ENCODE measurements at places on chromosomes 6 and 20.
A peak's percentile ranks its signal among the peaks of the same experiment; 100 is the strongest.

DNA sequence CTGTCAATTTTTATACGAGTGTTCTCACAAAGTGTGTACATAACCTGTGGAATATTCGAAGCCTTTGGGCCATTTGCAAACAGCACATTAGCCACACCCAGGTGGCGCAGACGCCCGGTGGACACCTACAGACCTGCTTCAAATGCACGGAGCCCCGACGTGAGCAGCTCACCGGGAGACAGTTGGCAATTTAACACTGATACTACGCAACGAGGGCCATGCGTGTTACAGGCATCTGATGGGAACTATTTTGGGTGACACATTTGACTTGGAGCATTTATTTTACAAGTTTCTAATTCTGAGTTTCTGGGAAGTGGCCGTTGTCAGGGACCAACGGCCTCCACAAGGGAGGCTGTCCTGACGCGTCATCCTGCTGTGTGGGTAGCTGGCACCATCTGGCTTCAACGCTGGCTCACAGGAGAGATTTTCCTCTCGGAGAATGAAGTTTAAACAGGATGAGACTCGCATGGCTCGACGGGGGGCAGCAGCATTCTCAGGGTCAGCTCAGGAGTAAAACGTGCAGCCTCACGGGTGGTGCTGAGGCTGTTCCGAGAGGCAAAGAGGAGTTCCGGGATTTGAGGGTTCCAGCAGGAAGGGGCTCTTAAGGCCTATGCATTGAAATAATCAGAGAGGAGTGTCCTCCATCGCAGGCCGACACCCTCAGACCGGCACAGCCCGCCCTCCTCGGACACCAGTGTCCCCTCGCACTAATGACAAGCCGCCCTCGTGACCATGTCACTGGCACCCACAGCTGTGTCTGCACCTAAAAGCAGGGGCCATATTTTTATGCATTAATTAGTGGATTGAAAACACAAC, 207.4 kb downstream of the DLL1 start:
- DNase-seq = no peak

DNA sequence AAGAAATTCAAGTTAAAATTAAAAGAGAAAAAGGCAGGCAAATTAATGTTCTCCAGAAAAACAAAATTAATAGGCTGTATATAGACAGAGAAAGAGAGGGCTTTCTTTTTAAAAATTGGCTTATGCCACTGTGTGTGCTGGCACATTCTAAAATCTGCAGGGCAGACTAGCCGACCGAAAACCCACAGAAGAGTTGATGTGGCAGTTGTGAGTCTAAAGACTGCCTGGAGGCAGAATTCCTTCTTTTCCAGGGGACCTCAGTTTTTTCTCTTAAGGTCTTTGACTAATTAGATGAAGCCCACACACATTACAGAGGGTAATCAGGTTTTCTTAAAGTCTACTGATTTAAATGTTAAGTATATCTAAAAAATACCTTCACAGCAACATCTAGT, 85.7 kb downstream of the GJA1 start:
- DNase-seq = no peak

- no peak for DNase-seq
These were observed 7.3 kb downstream of the ZBP1 start for GRCh38 chr20:57612916-57613315.

- peak; percentile 22 for DNase-seq
These were observed 50.9 kb upstream of the FAM184A start for GRCh38 chr6:119129148-119129967.

- DNase-seq = no peak
These were observed 1065.0 kb downstream of the EPHA7 start for GRCh38 chr6:92354270-92354829.

- DNase-seq = no peak
These were observed 138.3 kb downstream of the FLRT3 start for GRCh38 chr20:14199111-14199510.
